ENCODE measurements at places on chromosomes 6 and 20.

DNA sequence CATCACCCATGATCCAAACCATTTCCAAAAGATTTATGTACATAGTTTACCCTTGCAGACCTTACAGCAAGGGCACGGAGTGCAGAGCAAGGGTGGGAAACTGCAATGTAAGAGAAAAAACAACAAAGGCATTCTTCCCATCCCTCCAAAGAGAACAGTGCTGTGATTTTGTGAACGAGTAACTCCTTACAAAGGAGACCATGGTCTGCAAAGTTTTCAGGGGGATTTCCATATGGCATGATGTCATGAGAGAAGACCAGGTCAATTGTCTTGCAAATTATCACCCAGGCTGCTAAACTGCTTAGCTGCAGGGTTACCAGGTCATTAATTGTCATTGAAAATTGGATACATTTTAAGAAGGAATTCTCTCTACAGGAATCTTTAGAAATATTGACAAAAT lies 58.3 kb downstream of the LAMP5 start:
- no peak for DNase-seq

DNA sequence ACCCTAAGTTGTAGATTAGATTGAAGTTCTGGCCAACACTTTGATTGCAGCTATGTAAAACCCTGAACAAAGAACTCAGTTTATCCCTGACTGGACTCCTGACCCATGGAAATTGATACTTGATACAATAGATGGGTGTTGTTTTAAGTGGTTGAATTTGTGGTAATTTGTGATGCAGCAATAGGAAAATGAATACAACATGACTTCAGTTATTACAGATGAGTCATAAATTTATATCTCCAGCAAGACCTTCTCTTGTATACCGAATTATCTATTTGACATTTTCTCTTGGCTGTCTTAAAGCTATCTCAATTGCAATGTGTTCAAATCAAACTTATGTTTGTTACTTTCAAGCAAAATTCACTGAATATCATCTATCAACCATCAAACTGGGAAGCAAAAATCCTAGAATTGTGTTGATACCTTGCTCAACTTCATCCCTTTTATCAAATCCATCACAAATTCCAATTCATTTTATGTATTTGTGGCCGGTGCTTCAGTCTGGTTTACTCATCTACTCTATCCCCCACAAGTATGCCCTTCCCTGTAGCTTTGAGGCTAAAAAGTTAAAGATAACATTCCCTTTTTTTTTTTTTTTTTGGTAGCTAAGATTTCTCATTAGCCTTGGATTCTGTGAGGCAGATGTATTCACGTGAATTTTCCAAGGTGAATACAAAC lies 129.4 kb upstream of the CENPW start:
- DNase-seq, result no peak

- DNase-seq, result no peak
Observed at GRCh38 chr20:49727478-49727877, 13.8 kb upstream of the B4GALT5 start.

- no peak for DNase-seq
Observed at GRCh38 chr6:2213086-2213485, 32.3 kb downstream of the GMDS start.

DNA sequence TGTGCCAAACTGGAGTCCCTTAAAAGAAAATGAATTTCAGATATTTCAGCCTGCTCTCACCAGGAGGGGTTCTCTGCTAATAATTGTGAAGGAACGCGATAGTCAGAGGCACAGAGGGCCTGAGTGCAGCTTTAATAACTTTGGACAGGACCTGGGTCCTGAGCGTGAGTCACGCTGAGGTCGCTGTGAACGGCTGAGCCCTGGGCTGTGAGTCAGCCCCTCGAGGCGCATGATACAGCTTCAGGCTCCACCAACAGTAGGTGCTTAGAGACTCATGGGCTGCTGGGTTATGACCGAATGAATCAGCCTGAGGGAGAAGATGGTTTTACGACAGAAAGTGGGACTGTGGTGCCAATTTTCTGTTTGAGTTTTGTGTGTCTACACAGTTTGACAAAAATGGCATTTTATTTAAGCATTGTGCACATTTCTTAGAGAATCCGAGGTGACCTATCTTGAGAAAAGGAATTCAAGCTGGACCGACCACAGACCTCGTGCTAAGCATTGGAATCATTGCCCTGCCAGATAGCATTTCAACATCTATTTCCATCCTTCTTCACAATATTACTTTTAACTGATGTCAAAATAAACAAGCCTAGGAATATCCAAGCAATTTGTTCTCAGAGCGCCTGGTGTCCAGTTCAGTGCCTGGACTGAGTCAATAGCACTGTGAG lies 183.0 kb downstream of the THBS2 start:
- DNase-seq, result no peak

DNA sequence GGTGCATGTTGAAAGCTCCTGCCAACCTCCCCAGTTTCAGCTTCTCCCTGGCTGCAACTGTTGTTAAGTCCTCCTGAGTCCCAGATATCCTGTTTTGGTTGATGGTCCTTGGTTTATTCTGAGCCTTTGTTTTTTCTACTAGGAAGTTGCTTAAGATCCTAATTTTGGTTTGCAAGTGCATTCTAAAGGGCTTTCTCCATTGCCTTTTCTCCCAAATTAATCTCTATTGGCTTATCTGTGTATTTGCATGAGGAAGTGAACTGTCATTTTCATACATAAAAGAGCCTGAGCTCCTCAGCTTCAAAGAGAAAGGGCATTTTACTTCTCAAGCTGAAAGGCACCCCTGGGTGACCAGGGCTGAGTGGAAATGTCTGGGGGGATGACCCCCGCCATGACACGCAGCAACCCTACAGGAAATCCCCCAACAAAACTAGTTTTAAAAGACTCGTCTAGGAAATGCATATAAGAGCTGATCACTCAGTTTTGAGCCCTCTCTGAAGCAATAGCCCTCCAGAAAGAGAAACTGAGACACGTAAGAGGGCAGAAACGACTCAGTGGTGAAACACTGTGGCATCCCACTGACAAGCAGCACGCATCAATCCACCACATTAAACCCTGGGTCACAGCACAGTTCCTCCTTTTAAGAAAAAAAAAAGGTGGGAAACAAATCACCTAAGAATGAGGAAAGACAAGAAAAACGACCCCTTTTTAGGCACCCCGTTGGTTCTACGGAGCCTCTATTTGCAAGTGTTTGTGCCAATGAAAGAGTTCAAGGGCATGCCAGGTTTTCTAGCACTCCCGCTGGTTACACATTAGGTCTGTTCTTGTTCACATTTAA lies 140.9 kb downstream of the THBS2 start:
- no peak for DNase-seq

DNA sequence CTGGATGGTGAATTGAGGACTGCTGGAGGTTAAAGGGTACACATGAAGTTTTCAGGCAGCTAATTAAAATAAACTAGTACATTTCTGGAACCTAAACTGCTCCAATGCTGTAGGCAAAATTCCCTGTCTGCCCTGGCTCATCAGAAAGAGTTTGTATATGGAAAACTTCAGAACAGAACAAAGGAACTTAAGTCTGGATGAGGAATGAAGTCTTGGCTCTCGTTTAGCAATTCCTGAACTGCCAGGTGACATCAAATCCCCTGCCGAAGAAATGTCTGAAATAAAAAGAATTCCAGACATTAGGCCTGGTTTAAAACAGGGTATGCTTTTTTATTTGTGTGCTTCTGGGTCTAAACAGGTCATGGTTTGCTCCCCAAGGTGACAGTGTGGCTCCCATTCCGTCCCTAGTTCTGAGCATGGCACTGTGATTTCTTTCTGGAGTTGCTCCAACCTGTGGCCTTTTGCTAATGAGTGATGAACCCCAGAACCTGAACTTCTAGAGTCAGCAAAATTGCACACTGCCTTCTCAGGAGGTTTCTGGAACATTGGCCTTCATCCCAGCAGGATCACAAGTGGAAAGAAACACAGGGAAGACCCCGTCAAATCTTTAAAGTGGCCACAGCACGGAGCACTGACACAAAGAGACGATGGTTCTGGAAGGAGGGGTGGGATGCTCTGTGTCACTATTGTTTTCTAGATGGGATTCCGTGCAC lies 129.4 kb upstream of the NAA20 start:
- no peak for DNase-seq

- no peak for DNase-seq
Observed at GRCh38 chr6:167154291-167154690, 3.5 kb downstream of the GPR31 start.

DNA sequence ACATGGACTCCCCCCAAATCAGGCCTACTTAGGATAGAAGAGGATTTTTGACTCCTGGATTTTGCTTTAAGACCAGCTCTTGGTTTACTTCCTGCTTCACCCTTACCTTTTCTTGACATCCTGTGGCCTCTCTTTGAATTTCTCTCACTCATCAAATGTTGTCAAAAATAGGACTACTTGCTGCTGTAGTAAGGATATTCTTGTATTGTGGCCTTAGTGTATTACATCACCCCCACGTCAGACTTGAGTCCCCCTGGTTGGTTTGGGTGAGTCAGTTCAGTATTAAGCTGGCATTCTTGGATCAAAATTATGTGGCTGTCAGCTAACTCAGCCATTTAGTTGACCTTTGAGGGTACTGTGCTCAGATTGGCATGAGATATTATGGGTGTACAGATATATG lies 1.1 kb downstream of the TPX2 start:
- DNase-seq, result no peak

DNA sequence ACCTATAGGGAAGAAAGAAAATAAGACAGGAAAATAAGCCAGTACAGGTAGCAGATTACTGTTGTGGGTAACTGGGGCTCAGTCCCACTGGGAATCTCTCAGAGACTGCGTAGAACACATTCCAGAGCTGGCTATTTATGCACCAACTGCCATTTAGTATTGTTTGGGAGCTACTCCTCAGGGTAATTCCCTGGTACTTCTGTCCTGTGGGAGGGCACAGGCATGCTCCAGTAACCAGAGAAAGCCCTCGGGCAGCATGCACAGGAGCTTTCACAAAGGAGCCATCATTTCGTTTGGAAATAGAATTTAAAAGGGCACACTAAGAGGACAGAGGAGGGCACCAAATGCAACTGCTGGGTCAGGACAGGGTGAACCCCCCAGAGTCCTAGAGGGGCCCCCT lies 148.0 kb upstream of the LRFN2 start:
- no peak for DNase-seq

GRCh38 chr6:127907960-127908640 lies 7.2 kb upstream of the THEMIS start:
- no peak for DNase-seq

- DNase-seq, result peak; percentile 30
Observed at GRCh38 chr20:32819992-32820697, 391 bp downstream of the MAPRE1 start.

DNA sequence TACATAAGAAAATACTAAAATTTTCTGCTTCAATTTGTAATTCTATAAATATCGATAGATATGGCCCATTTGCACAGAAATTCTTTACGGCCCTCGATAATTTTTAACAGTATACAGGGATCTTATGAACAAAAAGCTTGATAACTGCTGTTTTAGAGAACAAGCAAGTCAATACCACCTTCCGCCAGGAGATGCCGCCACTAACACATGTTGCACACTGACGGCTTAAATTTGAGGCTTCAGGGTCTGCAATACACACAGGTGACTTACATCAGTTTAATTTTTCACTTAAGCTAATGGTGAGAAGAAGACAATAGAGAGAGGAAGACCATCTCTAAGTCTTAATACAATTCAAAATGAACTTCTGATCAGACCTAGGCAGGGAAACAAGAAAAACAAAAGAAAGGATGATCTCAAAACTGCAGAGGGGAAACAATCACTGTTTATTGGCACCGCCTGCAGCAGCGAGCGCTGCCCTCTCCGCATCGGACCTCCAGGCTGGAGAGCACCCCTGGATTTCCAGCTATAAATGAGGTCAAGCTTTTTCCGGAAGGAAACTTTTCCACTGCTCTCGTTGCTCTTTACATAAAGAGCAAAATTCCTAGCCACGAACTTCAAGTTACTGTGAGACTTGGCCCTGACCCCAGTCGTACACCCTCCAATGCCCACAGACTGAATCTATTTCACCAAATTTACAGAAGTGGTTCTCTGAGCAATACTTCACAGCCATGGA lies 53.9 kb downstream of the OTOR start:
- DNase-seq, result peak; percentile 45

GRCh38 chr6:32047539-32047854 lies 9.3 kb downstream of the CYP21A2 start:
- no peak for DNase-seq

DNA sequence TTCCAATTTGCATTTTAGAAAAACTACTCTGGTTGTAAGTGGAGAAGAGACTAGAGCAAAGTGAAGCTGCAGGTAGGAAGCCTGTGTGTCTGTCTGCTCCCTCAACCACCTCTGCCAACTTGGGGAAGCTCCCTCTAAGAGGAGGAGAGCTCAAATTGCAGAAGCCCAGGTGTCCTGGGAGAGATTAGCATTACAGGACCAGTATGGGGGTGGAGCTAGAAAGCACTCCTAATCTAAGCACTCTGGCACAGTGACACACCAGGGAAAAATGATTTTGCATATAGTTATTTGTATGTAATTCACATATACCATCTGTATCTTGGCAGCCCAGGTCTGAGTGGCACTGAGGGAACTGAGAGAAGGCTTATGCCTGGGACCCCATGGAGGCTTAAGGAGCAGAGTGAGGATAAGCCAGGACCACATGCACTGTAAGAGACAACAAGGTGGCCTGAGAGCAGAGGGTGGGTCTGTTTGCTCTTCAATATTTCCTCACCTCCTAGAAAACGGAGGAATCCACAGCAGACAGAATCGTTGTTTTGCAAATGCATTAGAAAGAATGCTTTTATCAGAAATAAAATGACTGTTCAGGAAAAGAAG lies 13.6 kb downstream of the GSTA2 start:
- DNase-seq, result no peak

GRCh38 chr6:57104336-57104735 lies 14.3 kb downstream of the ZNF451 start:
- DNase-seq, result no peak

DNA sequence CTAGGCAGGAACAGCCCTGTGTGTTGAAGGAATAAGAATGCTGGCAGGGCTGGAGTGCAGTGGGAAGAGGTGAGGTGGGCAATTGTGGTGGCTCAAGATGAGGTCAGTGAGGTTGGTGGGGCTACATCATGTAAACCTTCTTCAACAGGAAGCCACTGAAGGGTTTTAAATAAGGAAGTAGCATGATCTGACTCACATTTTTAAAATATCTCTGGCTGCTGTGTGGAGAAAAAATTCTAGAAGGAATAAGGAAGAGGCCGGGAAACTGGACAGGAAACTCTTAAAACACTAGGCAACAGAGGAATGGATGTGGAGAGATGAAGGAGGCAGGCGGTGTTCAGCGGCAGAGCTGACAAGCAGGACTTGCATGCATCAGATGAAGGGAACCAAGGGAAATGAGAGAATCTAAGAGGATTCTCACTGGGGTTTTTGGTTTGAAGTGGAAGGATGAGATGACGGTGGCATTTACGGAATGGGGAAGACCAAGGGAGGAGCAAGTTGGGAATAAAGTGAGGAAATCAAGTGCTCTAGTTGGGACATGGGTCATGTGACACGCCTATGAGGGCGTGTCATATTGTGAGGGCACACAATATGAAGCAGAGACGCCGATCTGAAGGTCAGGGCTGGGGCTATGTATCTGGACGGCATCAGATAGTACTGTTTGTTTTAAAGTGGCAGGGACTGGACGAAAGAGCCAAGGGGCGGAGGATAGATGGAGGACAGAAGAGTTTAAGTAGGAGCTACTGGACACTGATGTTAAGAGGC lies 18.2 kb downstream of the TMEM242 start:
- DNase-seq, result peak; percentile 69

GRCh38 chr6:75337835-75338580 lies 53.4 kb upstream of the TMEM30A start:
- DNase-seq, result no peak

Data from KG1 (cell line).